ENCODE measurements at places on chromosomes 7 and 10.

DNA sequence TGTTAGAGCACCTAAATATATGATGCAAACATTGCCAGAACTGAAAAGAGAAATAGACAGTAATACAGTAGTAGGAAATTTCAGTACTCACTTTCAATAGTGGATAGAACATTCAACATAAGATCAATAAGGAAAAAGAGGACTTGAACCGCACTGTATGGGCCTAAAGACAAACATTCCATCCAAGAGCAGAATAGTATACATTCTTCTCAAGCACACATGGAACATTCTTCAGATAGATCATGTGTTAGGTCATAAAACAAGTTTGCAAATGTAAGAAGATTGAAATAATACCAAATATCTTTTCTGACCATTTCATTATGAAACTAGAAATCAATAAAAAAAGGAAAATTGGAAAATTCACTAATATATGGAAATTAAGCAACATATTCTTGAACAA is 185.4 kb upstream of the FOXP2 start:
- no peaks in the 10 kb centered on the region for H3K4me1 ChIP-seq
- no peaks in the 10 kb centered on the region for H3K36me3 ChIP-seq
- no peak overlapping the region for H3K27ac ChIP-seq

GRCh38 chr7:54858008-54858692 is 99.1 kb upstream of the SEC61G start:
- H3K4me3 ChIP-seq: no peak overlapping the region
- H3K27me3 ChIP-seq: no peaks in the 10 kb centered on the region
- H3K36me3 ChIP-seq: no peaks in the 10 kb centered on the region
- H3K4me1 ChIP-seq: peaks cover 7% of the 10 kb centered on the region

- no peak within 1 kb of the TSS for H3K27ac ChIP-seq
- no peaks in the 10 kb centered on the region for H3K4me1 ChIP-seq
- no peak within 1 kb of the TSS for H3K4me3 ChIP-seq
These were observed at the start of gene LRIT1 for GRCh38 chr10:84241185-84241790. LRIT1 (minus strand) TSS chr10:84241546; CDS start chr10:84241439, 107 bp downstream.

DNA sequence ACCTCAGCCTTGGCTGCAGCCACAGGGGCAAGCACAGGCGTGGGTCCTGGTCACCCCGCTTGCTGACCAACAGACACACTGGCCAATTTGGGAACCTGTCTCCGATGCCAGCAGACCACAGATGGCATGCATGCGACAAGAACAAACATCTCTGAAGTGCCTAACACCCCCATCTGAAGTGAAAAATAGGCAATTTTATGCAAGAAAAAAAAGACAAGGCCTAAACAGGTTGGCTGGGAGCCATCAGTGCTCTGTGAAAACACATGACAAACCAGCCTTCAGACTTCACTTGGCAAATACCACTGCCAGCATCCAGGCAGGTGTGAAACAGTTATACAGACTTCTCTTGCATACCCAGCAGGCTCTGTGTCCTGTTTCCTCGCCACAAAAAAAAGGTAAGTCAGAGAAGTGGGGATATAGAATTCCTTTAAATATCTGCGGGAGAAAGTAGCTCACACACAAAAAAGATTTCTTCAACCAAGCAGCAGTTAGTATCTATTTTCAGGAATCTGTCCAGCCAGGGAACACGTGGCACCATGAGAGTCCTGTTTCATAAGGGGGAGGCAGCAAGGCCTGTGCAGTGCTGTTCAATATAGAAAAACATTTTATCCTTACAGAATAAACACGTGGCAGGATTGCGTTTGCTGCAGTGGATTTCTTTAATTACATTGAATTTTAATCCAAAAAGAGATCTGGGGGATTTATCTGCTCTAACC is 293.4 kb upstream of the MKLN1 start:
- H3K4me1 ChIP-seq: peaks cover 6% of the 10 kb centered on the region
- no peaks in the 10 kb centered on the region for H3K36me3 ChIP-seq
- no peaks in the 10 kb centered on the region for H3K27me3 ChIP-seq
- no peak overlapping the region for H3K27ac ChIP-seq

DNA sequence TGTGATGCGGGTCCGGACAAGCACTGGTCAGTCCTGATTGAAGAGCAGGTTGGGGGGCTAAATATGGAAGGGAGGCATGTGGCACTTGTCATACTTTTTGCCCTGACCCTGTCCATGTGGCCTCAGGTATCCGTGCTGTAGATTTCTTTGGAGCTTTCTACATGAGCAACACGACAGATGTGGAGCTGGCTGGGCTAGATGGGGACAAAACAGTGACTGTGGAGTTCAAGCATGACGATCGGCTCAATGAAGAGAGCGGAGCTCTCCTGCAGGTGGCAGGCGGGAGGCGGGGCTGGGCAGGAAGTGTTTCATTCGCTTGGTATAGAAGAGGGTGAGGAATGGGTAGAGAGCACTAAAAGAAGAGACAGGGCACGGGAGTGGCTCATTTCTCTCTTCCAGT is 13.0 kb upstream of the CHCHD1 start:
- H3K27ac ChIP-seq: no peak overlapping the region
- no peak overlapping the region for H3K4me3 ChIP-seq
- H3K36me3 ChIP-seq: peaks cover 69% of the 10 kb centered on the region
- no peak for DNase-seq
- peaks cover 15% of the 10 kb centered on the region for H3K4me1 ChIP-seq

- no peak for DNase-seq
- no peaks in the 10 kb centered on the region for H3K4me1 ChIP-seq
- no peak overlapping the region for H3K27ac ChIP-seq
- no peak overlapping the region for H3K4me3 ChIP-seq
- H3K27me3 ChIP-seq: no peaks in the 10 kb centered on the region
These were observed 154.0 kb downstream of the RAB11FIP2 start for GRCh38 chr10:117892681-117893220.

- no peak overlapping the region for H3K27ac ChIP-seq
- no peaks in the 10 kb centered on the region for H3K27me3 ChIP-seq
- peak overlapping the region; percentile 79 for H3K4me3 ChIP-seq
- H3K4me1 ChIP-seq: peaks cover 20% of the 10 kb centered on the region
- no peaks in the 10 kb centered on the region for H3K36me3 ChIP-seq
These were observed 449 bp upstream of the DPY19L1 start for GRCh38 chr7:35037526-35038341.

DNA sequence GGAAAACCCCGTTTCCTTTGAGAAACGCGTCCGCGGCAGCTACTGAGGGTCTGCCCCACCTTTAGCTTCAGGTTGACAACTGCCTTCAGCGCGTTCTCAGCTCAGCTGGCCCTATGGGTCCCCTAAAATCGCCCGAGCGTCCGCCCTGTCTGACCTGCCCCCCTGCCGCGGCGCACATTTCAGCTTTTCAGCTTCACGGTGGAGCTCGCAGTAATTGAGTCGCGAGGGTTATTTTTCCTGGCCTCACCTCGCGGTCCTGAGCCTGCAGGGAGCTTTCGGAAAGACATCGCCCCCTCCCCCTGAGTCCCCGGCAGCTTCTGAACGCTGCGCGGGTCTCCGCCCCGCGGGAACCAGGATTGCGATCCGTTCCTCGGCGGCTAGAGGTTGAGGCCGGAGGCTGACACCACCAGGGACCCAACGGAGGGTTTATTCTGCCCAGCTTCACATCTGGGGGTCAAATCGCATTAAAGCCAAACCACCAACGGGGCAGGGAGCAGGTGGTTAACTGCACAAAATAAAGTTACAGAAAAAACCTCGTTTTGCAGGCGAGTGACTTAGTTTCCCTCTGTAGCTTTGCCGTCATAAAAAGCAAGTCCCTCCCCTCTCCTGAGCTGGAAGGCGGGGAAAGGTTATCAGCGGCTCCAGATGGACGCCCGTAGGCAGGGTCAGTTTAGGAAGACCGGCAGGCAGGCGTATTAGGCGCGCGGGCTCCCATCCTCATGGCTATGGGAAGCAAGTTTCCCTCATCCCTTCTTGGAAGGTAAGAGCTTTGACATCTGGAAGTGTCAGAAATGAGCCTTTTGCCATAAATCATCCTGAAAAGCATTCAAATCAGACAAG is 11.0 kb downstream of the TWIST1 start:
- peaks cover 26% of the 10 kb centered on the region for H3K4me1 ChIP-seq
- H3K36me3 ChIP-seq: no peaks in the 10 kb centered on the region
- peak overlapping the region; percentile 74 for H3K4me3 ChIP-seq
- peak overlapping the region; percentile 88 for H3K27ac ChIP-seq
- DNase-seq: peak; percentile 55

DNA sequence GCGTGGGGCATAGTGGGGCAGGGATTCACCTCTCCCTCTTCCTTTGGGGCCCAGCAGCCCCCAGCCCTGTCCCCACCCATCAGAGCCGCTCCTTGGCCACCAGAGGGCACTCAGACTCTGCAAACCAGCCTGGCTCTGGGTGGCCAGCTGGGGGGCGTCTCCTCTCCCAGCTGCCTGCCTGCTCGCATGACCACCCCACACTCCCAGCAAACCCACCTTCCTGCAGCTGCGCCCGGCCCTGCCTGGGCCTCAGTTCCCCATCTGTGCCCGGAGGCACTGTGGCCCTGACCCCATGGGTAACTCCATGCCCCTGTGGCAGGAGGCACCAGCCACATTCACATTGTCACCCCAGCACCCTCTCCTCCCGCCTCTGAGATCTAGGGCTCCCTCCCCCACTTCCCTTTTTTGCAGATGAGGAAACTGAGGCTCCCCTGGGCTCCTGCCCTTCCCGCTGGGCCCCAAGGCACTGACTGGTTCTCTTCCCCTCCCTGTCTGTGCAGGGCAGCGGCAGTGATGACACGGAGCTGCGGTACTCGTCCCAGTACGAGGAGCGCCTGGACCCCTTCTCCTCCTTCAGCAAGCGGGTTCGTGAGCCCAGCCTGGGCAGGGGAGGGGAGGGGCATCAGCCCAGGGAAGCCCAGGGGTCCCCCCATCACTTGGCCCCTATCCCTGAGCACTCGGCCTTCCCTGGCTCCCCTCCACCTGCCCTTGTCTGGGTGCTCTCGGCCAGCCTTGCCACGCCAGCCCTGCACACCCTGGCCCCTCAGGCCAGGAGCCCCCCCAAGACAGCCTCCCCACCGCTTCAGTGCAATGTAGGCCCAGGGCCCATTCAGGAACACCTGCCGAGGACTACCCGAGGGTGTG is 6.9 kb upstream of the SH2B2 start:
- no peaks in the 10 kb centered on the region for H3K36me3 ChIP-seq
- peak; percentile 97 for DNase-seq
- no peaks in the 10 kb centered on the region for H3K4me1 ChIP-seq
- H3K27ac ChIP-seq: no peak overlapping the region
- H3K27me3 ChIP-seq: no peaks in the 10 kb centered on the region
- H3K4me3 ChIP-seq: no peak overlapping the region

- DNase-seq: peak; percentile 48
- no peak overlapping the region for H3K27ac ChIP-seq
These were observed 111.1 kb downstream of the TNS3 start for GRCh38 chr7:47470567-47471357.

DNA sequence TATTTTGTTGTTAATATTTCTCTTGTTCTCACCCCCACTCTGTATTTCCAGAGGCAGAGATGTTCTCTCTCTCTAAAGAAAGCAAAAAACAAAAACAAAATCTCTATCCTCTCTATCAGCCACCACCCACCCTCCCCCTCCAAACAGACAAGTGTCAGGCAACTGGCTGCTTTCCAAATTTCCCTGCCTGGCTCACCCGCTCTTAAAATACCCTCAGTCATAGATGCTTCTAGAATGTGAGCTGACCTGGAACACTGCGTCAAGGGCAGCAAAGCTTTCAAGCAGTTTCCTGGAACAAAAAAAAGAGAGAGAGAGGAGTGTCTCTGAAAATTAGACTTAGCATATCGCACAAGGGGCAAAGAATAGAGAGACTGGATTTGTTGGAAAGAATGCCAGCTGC is 341.0 kb upstream of the ZMIZ1 start:
- no peaks in the 10 kb centered on the region for H3K4me1 ChIP-seq
- peaks cover 60% of the 10 kb centered on the region for H3K27me3 ChIP-seq
- DNase-seq: no peak
- no peak overlapping the region for H3K4me3 ChIP-seq

GRCh38 chr10:126867567-126868365 is 37.5 kb upstream of the DOCK1 start:
- H3K4me3 ChIP-seq: no peak overlapping the region
- peak; percentile 95 for DNase-seq
- peaks cover 16% of the 10 kb centered on the region for H3K4me1 ChIP-seq
- H3K36me3 ChIP-seq: no peaks in the 10 kb centered on the region
- peaks cover 6% of the 10 kb centered on the region for H3K27me3 ChIP-seq

DNA sequence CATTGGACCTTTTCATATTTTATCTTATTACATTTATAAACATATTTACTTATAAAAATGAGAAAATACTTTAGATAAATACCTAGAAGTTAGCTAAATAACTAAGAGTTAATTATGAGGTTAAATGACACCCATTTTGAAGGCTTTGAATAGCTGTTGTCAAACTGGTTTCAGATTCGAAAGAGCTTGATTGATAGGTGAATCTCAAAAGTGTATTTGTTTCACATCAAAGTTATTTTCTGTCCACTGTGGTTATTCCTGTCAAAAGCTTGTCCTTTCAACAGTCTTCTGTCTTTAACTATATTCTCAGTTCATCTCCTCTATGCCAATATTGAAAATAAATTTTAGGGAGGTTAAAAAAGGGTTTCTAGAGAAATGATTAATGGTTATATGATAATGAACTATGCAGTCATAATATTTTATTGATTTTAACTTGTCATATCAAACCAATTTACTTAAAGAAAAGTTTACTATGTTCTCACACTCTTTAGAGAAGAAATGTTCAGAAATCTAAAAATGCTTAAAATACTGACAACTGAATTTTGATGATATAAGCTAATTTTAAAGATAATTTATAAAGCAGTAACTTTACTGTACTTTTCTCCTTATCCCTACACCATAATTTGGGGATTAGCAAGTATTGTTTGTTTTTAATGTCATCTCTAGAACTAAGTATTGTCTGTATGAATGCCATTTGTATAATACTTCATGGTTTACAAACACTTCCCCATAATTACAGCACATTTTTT is 72.0 kb upstream of the FOXP2 start:
- no peaks in the 10 kb centered on the region for H3K36me3 ChIP-seq
- DNase-seq: no peak
- no peaks in the 10 kb centered on the region for H3K4me1 ChIP-seq
- H3K4me3 ChIP-seq: no peak overlapping the region

DNA sequence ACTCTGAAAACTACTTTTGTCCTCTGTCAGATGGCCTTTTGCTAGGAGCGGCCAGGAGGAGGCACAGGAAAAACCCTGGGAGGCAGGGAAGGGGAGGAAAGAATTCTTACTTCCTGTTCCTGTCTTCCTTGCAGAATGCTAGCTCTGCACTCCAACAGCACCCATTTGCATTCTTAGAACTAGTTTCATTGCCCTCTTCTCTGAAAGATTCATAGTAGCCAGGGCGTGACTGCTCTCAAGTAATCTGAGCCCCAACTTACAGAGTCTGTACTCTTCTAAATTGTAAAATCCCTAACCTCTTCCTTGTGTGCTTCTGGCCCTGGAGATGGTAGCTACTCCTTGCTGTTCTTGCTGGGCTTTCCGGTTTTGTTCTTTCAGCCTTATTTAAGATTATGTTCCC is 75.3 kb upstream of the STEAP1 start:
- no peaks in the 10 kb centered on the region for H3K4me1 ChIP-seq
- H3K27me3 ChIP-seq: no peaks in the 10 kb centered on the region
- no peak for DNase-seq
- no peak overlapping the region for H3K4me3 ChIP-seq
- no peaks in the 10 kb centered on the region for H3K36me3 ChIP-seq

Data from osteoblast (primary cell).